ENCODE measurements at places on chromosomes 5 and 9.

DNA sequence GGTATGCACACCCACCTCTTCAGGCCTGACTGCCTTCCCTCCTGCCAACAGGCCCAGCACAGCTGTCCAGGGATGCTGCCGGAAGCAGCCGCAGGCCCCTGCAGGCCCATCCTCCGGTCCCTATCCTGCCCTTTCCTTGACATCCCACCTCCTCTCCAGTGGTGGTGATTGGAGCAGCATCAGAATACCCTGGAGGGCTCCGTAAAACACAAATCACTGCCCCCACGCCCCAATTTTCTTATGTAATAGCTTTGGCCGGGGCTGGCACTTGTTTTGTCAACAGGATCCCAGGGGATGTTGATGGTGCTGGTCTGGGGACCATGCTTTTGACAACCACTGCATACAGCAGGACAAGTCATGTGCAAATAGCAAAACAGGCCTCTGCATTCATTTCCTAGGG, 274.5 kb downstream of the GADD45G start:
- DNase-seq: no peak

DNA sequence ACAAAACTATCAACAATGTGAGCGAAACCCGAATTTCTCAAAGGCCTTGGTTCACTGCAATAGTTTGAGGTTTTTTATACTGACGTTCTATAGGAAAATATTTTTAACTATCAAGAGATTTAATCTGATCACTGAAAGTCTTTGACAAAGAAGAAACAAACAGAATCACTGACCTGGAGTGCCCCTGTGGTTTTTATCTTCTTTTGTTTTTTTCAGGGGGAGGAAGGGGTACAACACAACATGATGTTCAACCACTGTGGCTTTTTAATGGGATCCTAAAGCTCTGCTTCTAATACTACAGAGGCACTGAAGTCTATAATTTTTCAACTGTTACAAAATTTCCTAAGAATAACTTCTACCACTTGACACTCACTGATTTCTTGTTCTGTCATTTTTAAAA, 185.9 kb downstream of the AP3B1 start:
- DNase-seq: no peak

GRCh38 chr5:64156261-64156660, 9.4 kb upstream of the RNF180 start:
- DNase-seq: no peak

- DNase-seq: no peak
These were observed 8.3 kb downstream of the TMEM250 start for GRCh38 chr9:136110082-136111061.

DNA sequence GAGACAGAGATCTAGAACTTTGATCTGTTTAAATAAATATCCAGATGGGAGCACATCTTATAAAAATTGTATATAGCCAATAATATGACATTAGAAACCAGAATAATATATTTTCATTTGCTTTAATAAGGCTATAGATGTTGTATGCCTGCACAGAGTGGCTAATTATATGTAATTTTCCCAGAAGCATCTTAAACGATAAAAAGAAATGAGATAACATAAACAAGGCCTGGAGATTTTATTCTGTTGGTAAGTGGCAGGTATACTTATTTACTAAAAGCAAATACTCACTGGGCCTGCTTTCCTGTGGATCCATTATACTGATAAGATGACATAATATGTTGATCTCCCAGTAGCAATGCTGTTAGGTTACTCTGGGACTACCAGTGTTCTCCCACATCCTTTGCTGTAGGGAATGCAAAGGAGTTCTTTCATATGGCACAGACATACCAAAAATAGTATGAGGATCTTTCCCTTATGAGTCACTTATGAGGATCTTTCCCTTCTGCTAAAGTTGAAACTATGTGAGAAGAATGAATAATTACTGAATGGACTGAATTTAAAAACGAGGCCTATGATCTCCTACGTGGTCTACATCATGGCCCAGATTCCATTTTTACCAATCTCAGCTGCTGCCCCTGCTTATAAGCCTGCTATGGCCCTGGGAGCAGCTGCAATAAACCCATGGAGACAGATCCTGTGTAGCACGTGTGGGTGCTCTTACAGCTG, 112.1 kb downstream of the NUDT12 start:
- no peak for DNase-seq

- DNase-seq: peak; percentile 44
These were observed 448 bp downstream of the RELL2 start for GRCh38 chr5:141637123-141637766.

DNA sequence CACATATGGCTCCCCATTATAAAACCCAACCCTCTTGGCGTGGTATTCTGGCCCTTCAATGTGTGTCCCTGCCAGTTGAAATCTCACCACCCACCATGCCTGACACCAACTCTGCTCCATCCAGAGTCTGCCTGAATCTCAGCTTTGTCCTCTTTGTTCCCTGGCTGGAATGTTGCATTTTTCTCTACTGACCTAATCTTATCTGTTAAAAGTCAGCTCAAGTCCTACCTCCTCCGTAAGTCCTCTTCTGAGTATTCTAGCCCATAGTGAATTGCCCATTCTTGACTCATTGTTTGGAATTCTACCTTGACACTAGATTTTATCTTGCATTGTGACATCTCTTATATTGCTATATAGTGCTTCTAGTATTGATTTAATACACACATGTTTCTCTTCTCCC, 207.1 kb upstream of the VLDLR start:
- no peak for DNase-seq

DNA sequence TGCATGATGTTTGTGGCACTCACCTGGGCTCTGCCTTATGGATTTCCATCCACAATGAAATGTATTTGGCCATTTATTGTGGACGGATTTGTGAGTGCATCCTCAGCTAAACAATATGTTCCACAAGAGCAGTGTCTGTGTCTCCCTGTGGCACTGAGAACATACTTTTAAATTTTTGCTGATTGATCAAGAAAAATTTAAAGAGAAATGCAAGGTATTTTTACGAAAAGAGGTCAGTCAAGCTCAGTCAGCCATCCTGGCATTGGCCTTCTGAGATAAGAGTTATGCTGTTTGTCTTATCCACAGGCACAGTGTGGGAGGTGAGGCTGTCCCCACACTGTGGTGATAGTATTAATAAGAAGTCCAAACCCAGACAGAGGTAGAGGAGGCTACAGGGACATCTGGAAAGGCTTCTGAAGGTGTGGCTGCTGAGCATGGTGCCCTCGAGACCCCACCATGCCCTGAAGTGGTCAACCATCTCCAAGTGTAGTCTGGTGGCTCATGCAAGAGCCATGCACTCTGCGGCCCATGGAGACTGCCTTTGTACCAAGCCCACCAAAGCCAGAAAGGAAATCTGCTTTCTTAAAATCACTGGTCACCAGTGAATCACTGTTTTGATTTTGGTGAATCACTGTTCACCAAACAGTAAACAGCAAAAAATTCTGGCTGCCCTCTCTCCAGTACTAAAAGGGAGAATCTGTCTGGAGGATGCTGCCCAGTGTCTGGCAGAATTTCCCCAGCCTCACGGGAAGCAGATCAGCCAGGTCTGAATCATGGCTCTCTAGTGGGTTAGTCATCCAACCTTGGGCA, 28.8 kb downstream of the SPOCK1 start:
- DNase-seq: no peak

DNA sequence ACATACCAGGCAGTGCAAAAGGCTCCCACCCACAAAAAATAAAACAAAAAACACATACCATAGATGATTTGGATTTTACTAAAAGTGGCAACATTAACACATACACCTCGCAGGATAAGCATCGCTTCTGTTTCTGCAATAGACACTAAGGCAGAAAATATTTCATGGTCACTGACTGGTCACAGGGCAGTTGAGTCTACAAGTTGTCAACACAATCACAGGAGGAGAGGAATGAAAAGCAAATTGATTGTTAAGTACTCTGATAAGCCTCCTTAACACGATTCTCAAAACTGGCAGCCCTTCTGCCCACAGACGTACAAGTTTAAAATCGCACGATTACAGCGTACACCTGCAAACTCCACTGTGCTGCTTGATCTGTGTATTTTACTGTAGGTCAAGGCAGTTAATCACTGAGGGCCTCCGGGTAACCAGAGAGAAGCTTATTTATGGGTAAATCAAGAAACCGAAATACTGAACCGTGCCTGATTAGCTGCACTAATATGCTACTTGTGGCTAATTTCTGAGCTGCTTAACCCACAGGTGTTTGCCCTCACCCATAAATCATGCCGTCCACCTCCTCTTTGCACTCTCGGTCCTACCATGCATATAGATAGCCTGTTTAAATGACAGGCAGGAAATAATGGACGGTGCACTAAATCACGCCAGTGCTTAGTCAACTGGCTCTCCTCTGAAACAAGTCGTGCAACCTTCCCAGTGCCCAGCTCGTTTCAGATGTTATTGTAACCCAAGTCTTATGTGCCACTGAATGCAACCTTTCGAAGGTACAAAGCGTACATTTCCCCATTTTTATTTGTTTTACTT, 659.4 kb upstream of the ADAMTS16 start:
- DNase-seq: no peak

- DNase-seq: no peak
These were observed 135.4 kb downstream of the FAM114A2 start for GRCh38 chr5:153903321-153903720.

- DNase-seq: no peak
These were observed 13.7 kb downstream of the IRX4 start for GRCh38 chr5:1868886-1869475.

DNA sequence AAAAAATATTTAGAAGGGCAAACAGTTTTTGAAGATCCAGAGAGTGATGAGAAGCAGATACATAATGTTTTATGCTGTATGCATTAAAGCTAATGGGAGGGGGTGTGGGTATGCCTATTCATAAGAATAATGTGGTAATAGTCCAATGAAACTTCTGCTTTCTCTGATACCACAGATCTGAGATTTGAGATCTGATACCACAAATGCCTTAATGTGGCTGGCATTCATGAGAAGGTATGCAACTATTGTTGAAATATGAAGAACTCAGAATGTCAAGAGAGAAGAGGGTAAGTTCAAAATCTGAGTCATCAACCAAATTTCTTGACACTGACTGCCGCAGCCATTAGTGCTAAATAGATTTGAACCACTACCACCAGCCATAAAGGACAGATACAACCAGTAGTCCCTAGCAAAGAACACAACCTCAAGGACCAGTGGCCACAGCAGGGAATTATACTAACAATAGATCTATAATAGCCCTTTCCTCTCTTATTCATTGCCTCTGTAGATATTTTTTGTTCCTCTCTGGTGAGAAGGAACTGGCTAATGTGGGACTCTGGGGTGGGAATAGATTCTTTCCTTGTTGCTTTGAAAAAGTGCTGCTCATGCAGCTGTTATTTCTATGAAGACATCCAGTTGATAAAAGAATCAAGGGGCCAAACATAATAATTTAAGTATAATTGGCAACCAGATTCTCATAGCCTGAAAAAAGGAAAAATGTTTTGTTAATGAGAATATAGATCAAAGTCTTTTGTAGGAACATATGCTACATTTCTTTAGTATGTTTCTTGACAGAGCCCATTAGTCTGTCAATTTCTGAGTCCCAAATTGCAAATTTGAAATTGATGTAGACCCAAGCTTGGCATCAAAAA, 256.5 kb upstream of the ZNF608 start:
- DNase-seq: no peak

GRCh38 chr5:160506006-160507004, 84.7 kb downstream of the PTTG1 start:
- DNase-seq: no peak

DNA sequence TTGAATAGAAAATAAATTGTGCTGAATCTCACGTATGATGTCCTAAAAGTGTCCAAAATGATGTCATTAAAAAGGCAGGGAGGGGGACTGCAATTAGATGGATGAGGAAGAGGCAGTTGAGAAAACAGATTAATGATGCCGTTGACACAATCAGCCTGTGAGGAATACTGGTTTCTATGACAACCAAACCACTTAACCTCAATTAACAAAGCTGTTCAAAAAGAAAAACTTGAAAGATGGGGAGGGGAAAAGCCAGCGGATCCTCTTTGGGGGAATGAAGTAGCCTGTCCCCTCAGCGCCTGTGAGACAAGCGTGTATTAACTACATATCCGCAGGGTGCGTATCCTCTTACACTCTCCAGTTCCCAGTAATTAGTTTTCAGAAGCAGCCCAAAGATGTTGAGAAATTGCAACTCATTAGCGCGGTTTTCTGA, 160.7 kb downstream of the TTC39B start:
- DNase-seq: no peak

DNA sequence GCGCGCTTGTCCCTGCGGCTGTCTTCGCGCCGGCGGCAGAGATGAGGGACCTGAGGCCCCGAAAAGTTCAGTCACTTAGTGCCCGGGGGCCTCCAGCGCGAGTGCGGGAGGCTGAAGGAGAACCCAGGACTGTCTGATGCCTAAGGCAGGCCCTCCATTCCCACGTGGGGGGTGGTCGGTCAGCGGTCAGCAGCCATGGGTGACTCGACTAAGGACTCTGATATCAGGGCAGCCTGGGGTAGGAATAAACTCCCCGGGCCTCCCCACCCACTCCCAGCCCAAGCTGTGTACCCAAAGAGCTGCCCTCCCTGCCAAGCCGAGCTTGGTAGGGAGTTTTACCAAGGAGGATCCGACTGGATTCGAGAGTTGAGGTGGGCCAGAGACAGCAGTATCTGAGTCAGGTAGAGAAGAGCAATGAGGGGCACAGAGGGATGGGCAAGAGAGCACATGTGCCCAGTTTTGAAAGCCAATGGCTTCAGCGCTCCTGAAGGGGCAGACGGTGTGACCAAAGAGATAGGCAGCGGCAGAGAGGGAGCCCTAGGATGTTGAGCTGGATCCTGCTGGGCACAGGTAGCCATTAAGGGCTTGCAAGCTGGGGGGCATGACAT, 787 bp downstream of the FGFR4 start:
- DNase-seq: no peak

DNA sequence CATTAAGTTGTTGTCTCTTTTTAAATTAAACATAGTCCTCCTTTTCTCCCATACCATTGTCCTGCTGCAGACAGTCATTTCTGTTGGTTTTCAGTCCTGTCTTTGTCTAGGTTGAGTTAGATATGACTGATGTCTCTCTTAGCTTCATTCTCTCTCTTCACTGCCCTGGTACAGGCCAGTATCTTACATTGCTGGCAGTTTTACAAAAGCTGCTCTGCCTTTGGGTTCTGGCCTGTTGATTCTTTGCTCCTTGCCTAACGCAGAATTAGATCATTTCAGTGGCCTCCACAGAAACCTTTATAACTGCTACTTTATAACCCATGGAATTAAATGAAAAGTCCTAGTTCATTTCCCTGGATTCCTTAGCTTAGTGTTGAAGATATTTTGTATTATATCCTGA, 33.7 kb downstream of the GPR21 start:
- no peak for DNase-seq

DNA sequence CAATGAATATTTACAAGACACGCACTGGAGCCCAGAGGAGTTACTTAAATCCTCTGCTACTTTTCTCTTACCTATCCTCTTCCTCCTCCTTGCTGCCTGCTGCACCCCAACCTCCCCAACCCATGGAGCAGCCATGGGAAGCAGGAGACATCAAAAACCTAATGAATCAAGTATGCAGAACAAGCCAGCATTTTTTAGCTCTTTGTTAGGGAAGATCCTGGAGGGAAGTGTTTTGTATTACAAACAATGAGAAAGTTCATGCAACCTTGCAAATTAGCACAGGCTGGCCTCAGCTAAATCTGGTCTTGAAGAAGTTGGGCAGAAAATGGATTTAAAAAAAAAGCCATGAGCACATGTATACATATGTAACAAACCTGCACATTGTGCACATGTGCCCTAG, 498.8 kb downstream of the KIF4B start:
- no peak for DNase-seq

- no peak for DNase-seq
These were observed 2.3 kb downstream of the MEGF9 start for GRCh38 chr9:120711841-120712538.

- no peak for DNase-seq
These were observed 754.3 kb downstream of the TLE4 start for GRCh38 chr9:80326105-80326504.
